A673 (cell line): ENCODE measurements at places on chromosomes 3 and 15.

DNA sequence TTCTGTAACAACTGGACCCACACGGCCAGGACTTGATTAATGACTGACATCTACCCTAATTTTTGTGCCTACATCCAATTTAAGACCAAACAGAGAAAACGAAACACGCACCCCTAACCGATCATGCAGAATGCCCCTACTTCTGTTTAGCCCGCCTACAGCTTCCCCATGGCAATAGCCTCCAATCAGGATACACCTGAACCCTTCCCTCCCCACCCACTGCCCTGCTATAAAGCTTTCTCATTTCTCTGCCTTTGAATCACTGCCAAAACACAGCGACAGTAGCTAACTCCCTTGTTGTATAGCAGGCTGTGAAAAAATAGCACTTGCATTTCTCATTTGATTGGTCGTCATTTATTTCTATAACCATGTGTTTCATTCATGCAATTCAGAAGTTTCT, 45.2 kb upstream of the DPPA4 start:
- H3K27ac ChIP-seq = no peak overlapping the region
- no peaks in the 10 kb centered on the region for H3K36me3 ChIP-seq
- H3K4me1 ChIP-seq = no peaks in the 10 kb centered on the region

- DNase-seq = peak; percentile 93
- H3K36me3 ChIP-seq = no peaks in the 10 kb centered on the region
- H3K4me1 ChIP-seq = peaks cover 7% of the 10 kb centered on the region
These were observed 31.8 kb upstream of the ZNF774 start for GRCh38 chr15:90320062-90320884.

DNA sequence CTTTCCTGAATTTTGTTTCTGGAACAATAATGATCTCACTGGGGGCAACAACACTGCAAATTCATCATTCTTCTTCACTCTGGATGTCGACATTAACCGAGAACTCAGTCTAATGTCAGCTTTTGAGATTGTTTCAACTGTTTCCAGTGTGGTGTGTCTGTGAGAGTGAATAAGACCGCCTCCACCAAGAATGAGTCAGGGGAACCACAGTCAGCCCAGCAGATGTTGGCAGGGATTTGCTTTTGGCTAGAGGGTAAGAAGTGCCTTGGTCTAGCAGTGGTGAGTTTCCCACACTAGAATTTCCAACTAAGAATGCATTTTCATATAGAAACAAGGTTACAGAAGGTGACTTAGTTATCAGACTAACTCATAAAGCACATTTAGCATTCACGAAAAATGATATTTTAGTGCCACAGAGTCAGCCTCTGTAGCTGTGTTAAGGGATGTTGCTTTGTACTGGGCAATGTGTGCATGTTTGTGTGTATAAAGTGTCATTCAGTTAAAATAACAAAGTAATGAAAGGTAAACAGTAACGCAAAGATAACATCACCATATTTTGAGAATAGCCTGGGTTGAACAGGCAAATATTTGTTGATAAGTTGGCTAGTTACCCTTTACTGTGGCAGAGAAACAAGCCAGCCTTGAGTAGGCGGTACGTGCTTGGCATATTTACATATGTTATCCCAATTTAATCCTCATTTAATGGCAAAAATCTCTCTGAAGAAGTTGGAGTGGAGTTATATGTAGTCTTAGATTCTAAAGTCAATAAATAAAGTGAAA, 33.8 kb downstream of the DRD3 start:
- no peaks in the 10 kb centered on the region for H3K36me3 ChIP-seq
- no peak for DNase-seq
- H3K27me3 ChIP-seq = peaks cover 4% of the 10 kb centered on the region
- H3K4me3 ChIP-seq = no peak overlapping the region
- H3K4me1 ChIP-seq = no peaks in the 10 kb centered on the region

DNA sequence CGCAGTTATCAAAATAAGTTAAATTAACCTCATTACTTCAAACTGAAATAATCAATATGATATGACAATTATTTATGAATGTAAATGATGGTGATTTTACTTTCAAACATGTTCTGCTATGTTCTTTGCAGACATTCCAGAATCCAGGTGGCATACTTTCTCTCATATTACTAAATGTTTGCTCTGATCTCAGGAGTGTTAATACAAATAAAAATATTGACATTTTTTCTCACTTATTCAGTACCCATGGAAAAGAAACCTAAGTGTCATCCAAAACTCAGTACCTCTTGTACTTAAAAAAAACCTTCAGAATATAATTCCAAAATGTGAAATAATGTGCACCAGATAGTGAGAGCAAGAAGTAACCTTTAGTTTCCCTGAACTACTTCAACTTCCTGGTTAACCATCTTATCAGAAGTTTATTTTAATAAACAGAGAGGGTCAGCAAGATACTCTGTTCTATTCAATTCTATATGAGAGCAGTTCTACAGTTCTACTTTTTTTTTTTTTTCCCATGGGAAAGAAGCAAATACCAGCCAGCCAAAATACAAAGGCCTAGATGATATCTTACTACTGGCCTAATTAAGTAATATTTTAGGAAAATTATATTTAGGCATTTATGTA, 494.1 kb downstream of the MECOM start:
- no peaks in the 10 kb centered on the region for H3K36me3 ChIP-seq
- H3K27ac ChIP-seq = no peak overlapping the region
- no peaks in the 10 kb centered on the region for H3K4me1 ChIP-seq
- no peak overlapping the region for H3K4me3 ChIP-seq

- H3K27ac ChIP-seq = no peak overlapping the region
- H3K4me3 ChIP-seq = no peak overlapping the region
- no peaks in the 10 kb centered on the region for H3K36me3 ChIP-seq
- no peaks in the 10 kb centered on the region for H3K27me3 ChIP-seq
- DNase-seq = no peak
These were observed 94.4 kb downstream of the ANKRD28 start for GRCh38 chr3:15703346-15703745.

GRCh38 chr15:31230630-31231485, 95.8 kb upstream of the KLF13 start:
- no peaks in the 10 kb centered on the region for H3K36me3 ChIP-seq
- H3K4me1 ChIP-seq = peaks cover 5% of the 10 kb centered on the region
- no peaks in the 10 kb centered on the region for H3K27me3 ChIP-seq
- no peak overlapping the region for H3K27ac ChIP-seq
- no peak overlapping the region for H3K4me3 ChIP-seq
- no peak for DNase-seq

DNA sequence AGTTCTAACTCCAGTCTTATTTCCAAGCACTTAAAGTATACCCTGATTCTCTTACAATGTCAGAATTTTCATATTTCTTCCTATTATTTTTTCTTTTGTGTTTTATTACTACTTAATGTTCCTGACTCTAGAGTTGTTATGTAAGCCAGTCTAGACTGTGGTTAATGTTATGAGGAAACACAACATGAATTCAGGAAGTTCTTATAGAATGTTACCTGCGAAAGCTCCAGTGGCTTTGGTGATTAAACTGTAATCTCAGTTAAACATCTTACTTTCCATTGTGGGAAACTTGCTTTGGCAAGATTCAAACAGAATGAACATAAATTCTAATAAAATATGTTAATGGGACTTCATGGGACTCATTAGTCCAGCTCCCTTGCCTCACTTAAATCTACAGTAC, 36.6 kb upstream of the CHL1 start:
- no peak for DNase-seq
- no peak overlapping the region for H3K4me3 ChIP-seq
- H3K4me1 ChIP-seq = no peaks in the 10 kb centered on the region
- no peaks in the 10 kb centered on the region for H3K36me3 ChIP-seq

DNA sequence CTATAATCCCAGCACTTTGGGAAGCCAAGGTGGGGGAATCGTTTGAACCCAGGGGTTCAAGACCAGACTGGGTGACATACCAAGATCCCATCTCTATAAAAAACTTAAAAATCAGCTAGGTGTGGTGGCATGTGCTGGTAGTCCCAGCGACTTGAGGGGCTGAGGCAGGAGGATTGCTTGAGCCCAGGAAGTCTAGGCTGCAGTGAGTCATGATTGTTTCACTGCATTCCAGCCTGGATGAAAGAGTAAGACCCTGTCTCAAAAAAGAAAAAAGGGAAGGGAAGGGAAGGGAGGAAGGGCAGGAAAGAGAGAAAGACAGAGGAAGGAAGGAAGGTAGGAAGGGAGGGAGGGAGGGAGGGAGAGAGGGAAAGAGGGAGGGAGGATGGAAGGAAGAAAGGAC, 133.7 kb upstream of the LRRN1 start:
- no peaks in the 10 kb centered on the region for H3K36me3 ChIP-seq
- DNase-seq = no peak
- H3K27me3 ChIP-seq = no peaks in the 10 kb centered on the region
- no peak overlapping the region for H3K27ac ChIP-seq
- H3K4me3 ChIP-seq = no peak overlapping the region

GRCh38 chr3:158808697-158809096, 6.8 kb downstream of the MFSD1 start:
- no peak overlapping the region for H3K27ac ChIP-seq
- H3K36me3 ChIP-seq = no peaks in the 10 kb centered on the region
- no peak overlapping the region for H3K4me3 ChIP-seq
- H3K27me3 ChIP-seq = no peaks in the 10 kb centered on the region
- no peak for DNase-seq

- no peak for DNase-seq
- H3K27me3 ChIP-seq = no peaks in the 10 kb centered on the region
- no peak overlapping the region for H3K27ac ChIP-seq
- no peaks in the 10 kb centered on the region for H3K36me3 ChIP-seq
These were observed 191.8 kb upstream of the SUCLG2 start for GRCh38 chr3:67846166-67846565.

DNA sequence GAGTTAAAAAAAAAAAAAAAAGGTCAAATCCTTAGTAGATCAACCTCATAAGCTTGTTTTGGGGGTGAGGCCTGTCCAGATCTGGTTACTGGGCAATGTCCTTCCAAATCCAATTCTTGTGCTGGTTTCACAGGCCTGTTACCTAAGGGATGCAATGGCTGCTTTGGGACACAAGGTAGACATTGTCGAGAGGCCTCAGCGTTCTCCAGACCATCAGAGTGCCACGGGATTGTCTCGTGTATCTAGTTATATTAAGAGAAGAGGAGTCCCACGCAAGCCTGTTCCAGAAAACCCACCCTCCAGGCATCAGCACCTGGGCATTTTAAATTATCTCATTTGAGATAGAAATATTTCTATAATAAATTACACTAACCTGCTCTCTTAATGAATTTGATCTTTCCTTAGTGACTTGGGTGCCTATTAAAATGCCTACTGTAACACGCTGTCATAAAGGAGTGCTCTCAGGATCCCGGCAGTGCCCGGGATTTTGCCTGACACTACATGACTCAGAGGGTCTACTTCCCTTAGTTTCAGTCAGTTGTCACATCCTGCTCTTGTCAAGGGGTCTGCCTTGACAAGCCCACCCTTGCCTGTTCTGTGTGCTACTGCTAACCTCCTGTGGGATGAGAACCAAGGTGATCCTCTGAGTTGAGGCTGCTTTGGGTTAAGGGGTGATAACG, 116.0 kb downstream of the LIPC start:
- no peaks in the 10 kb centered on the region for H3K27me3 ChIP-seq
- no peak for DNase-seq
- no peak overlapping the region for H3K4me3 ChIP-seq
- H3K27ac ChIP-seq = no peak overlapping the region

GRCh38 chr3:115624029-115624741, 875 bp downstream of the GAP43 start:
- H3K4me3 ChIP-seq = peak overlapping the region; percentile 44
- H3K4me1 ChIP-seq = peaks cover 39% of the 10 kb centered on the region
- DNase-seq = peak; percentile 21

DNA sequence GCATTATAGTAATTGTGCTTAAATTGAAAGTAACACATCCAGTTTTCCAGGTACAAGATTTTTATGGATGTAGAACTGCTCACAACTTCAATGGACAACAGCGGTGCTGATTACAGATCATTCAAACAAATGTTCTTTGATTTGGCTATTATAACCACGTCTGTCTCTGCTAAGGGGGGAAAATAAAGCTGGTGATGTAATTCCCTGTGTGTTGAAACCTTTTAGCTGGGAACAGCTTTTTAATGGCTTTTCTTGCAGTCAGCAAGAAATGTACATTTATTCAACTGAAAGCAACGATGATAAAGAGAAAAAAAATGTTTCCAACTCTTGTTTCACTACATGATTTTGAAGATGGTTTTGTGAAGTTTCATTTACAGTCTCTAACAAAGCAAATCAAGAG, 431.9 kb upstream of the AGTR1 start:
- H3K27me3 ChIP-seq = no peaks in the 10 kb centered on the region
- DNase-seq = no peak
- no peak overlapping the region for H3K4me3 ChIP-seq
- H3K27ac ChIP-seq = no peak overlapping the region

- H3K4me3 ChIP-seq = no peak overlapping the region
- H3K4me1 ChIP-seq = no peaks in the 10 kb centered on the region
- H3K36me3 ChIP-seq = no peaks in the 10 kb centered on the region
- no peak overlapping the region for H3K27ac ChIP-seq
- no peak for DNase-seq
- no peaks in the 10 kb centered on the region for H3K27me3 ChIP-seq
These were observed 27.9 kb downstream of the MCTP2 start for GRCh38 chr15:94259121-94259751.

- H3K27me3 ChIP-seq = no peaks in the 10 kb centered on the region
- H3K4me1 ChIP-seq = peaks cover 20% of the 10 kb centered on the region
- H3K4me3 ChIP-seq = no peak overlapping the region
- no peaks in the 10 kb centered on the region for H3K36me3 ChIP-seq
These were observed 49.0 kb upstream of the DUT start for GRCh38 chr15:48282216-48282615.

DNA sequence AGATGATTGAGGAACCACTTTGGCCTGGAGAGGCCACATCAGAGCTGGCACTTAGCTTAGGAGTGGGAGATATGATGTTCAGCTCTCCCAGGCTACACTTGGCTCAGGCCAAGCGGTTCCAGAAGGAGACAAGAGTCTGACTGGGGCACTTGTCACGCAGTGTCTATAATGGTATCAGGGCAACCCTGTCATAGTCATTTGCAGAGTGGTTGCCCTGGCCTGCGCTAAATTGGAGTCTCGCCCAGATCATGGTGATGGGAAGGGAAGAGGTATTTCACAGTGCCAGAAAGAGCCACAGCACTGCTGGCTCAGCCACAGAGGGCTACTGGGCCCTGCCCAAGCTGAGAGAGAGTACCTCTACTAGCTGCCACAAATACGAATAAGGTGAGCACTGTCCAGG, 186.9 kb upstream of the CRBN start:
- H3K27ac ChIP-seq = no peak overlapping the region
- no peaks in the 10 kb centered on the region for H3K4me1 ChIP-seq
- H3K4me3 ChIP-seq = no peak overlapping the region
- no peaks in the 10 kb centered on the region for H3K27me3 ChIP-seq
- no peak for DNase-seq

- DNase-seq = peak; percentile 39
- H3K4me3 ChIP-seq = no peak overlapping the region
- H3K27me3 ChIP-seq = no peaks in the 10 kb centered on the region
- H3K36me3 ChIP-seq = no peaks in the 10 kb centered on the region
- peak overlapping the region; percentile 6 for H3K27ac ChIP-seq
These were observed 953.4 kb downstream of the ZPLD1 start for GRCh38 chr3:103388214-103388613.

DNA sequence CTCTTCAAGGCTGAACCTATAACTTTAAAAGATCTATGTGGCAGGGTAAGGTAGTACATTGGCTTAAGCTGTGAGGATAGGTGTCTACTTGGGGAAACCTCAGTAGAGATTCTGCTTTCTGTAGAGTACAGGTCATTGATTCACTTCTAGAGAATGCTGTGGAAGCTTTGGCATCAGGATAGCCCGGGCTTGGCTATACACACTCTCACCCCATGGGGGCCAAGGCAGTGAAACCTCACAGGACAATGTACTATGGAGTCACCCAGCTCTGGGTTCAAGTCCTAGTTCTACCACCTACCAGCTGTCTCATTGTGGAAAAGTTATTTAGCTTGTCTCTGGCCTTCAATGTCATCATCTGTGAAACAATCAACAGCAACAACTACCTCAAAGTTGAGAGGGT, 9.0 kb downstream of the MTFMT start:
- no peaks in the 10 kb centered on the region for H3K27me3 ChIP-seq
- H3K4me1 ChIP-seq = no peaks in the 10 kb centered on the region
- H3K27ac ChIP-seq = no peak overlapping the region
- no peak for DNase-seq
- H3K4me3 ChIP-seq = no peak overlapping the region
- peaks cover 40% of the 10 kb centered on the region for H3K36me3 ChIP-seq
